LHCN-M2 (cell line): ENCODE measurements at places on chromosomes 13 and 19. TPM values are rescaled to one million over a fixed set of nuclear protein-coding genes. Genes with fewer than 3 reads are reported as not detected.
A peak's percentile ranks its signal among the peaks of the same experiment; 100 is the strongest.

DNA sequence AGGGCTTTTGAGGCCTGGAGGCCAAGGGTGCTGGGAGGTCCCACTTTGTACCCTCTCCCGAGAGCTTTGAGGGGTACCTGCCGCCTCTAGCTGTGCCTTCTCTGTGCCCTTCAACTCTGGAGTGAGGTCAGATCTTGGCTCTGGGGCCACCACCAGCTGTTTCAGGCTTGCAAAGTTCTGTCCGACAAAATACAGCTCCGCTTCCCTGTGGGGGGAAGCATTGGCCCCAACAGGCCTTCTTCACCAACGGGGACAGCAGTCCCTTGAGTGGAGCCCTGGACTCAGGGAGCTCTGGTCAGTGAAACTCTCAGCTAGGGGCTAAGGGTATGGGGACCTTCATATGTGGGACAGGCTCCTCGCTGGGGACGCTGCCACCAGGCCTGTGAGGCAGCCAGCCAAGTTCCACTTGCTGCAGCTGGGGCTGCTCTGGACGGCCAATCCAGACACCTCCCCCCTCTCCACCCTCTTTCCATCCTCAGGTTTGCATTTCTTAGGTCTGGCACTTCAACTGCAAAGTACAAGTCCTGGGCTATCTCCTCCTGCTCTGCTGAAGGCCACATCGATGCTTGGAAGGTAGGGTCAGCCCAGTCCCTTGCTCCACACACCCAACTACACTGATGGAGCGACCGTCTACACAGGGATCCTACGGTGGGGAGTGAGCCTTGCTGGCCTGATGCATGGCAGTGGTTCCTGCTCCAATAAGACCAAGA, 46.8 kb downstream of the C13orf46 start:
- DNase-seq: peak; percentile 20

GRCh38 chr13:66076417-66076816, 1153.7 kb downstream of the PCDH9 start:
- peak; percentile 49 for DNase-seq

The CSNK1A1L gene
- not detected in 2 replicates for total RNA-seq

The NR2F6 gene
- 60.0 and 72.7 TPM in 2 replicates for total RNA-seq

DNA sequence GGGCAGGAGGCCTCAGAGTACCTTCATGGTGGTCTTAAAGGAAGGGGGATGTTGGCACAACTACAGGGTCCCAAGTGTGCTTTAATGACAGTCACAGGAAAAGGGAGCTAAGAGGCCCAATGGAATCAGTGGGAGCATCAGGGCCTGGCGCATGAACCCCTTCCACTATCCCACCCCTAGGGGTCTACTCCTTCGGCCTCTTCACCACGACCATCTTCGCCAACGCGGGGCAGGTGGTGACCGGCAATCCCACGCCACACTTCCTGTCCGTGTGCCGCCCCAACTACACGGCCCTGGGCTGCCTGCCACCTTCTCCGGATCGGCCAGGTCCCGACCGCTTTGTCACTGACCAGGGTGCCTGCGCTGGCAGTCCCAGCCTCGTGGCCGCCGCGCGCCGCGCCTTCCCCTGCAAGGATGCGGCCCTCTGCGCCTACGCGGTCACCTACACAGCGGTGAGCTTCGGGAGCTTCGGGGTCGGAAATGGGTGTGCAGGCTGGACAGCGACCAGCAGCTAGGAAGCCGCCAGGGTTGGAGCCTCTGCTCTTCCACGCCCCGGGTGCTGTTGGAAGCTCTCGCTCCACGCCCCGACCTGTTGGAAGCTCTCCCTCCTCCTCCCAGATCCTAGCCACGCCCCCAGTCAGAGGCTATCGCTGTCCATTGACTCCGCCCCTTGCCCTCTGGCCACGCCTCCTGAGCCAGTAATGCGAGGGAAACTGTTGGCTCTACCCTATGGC, 6.0 kb downstream of the PLPPR2 start:
- no peak for DNase-seq

The NLRP4 gene
- total RNA-seq: not detected in 2 replicates
